Erythroblast (primary cell): ENCODE measurements at places on chromosomes 4 and X.

DNA sequence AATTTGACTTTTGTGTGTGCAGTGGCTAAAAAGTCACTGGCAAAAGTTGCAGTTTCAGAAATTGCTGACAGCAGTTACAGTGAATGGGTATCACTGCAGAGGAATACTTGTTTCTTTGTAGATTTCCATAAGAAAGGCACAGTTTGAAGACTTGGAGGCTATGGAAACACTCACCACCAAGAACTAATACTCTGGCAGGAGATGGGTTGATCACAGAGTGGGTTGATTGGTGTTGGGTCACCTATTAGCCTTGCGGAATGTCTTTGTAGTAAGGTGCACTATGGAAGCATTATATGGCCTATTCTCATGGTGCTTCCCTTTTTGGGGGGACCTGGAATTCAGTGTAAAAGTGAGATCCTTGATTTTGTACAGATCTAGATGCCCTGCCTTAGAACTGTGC, 502.8 kb downstream of the CFAP47 start:
- no peak for DNase-seq

- no peak for DNase-seq
These were observed 12.0 kb upstream of the GPR78 start for GRCh38 chr4:8568068-8568668.

DNA sequence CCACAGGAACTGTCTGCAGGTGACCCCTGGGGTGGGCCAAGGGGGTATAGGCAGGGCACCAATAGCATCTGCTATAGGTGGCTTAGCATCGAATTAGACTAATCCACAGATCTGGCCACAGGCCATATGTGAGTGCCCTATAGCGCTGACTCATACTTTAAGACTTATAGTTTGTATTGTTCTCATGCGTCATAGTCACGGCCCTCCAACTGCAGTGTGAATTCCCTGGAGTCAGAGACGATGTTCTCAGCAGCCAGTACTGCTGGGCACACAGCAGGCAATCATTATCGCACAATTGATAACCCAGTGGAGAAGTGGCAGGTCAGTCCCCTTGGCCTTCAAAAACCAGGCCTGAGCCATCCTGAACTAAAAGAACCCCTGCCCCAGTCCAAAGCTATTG, 58.1 kb downstream of the ADGRG2 start:
- no peak for DNase-seq

DNA sequence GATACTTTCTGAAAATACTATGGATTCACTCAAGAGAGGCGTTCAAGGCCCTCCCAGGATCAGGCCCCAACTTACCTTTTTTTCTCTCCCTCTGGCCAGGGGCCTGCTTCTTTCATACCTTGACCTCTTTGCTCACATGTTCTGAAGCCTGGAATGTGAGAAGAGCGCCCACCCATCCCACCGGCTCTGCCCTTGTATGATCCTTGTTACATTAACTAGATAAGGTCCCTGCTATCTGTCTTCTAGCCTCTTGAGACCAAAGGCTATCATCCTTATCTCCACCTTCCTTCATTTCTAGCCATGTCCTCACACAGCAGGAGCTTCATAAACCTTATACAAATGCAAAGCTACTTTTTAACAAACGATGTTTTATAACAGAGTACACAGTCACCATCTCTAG, 45.9 kb downstream of the PROM1 start:
- DNase-seq = no peak

DNA sequence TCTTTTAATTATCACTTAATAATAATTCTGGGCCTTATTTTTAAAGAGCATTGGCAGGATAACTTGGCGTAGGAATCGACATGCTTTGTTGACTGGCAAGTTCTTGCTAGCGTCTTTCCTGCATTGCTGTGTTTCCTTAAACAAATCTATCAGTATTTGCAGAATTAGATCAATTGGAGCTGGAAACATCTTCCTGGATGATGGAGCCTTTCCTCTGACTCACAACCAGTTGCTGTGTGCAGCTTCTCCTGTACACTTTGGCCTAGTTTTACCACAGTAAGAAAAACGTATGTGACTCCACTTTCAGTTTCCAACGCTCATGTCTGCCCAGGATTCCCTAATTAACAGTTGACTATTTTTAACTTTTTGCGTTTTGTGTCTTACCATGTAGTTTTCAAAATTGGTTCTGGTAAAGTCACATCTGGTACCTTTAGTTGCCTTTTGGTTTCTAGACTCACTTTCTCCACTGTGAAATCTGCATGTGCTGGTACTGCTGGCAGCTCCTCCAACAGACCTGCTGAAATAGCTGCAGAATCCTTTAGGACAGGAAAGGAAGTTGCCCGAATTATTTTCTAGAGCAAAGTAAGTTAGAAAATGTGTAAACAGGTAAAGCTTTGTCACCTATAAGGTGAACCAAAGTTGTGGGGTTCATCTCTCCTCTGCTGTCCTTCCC, 553.2 kb upstream of the FAT1 start:
- DNase-seq = no peak
